ENCODE measurements at places on chromosomes 13 and 19.

DNA sequence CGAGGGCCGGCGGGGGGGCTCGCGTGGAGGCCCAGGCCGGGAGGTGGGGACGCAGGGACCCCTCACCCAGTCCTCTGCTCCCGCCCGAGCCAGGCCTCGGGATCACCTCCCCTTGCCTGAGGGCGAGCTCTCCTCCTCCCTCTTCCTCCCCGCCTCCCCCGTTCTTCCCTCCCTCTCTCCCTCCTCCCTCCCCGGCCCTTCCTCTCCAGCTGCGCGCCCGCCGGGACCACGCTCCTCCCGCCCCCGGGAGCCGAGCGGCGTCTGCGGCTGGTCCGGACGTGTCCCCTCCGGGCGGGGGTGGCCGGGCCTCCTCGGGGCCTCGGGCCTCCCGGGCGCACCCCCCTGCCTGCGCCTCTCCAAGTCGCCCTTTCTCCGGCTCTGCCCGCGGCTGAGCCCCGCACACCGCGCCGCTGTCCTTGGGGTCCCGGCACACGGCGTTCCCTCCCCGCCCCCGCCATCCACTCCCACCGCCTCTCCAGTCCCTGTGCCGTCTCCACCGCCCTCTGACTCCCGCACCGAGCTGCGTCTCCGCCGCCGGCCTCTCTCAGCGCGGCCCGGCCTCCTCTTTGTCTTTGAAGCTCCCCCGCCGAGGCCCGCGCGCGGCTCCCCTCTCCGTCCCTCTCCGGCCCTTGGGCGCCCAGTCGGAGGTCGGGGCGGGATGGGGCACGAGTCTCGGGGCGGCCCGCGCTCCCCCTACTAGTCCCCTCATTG, 5.7 kb downstream of the SOX1 start:
- DNase-seq = no peak

GRCh38 chr19:54355675-54356074, 9.1 kb downstream of the LAIR1 start:
- no peak for DNase-seq

DNA sequence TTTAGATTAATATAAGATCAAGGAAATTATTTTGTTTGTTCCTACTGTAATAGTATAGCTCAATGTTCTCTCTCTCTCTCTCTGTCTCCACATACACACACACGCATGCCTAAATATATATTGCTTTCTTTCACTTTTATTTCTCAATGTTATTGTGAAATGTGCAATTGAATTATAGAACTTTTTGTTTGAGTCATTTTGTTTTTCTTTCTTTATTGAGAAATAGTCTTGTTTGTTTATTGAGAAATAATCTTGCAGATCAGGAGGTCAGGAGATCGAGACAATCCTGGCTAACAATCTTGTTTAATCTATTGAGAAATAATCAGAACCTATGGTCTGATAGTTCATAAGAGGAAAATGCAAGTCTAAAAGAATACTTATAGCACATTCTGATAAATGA, 1581.3 kb downstream of the EFNB2 start:
- DNase-seq = no peak

- no peak for DNase-seq
These were observed 135.6 kb downstream of the PAN3 start for GRCh38 chr13:28273919-28274318.
